ENCODE measurements at places on chromosomes 3 and 15. TPM values are rescaled to one million over a fixed set of nuclear protein-coding genes. Genes with fewer than 3 reads are reported as not detected.

NRG4 gene
- total RNA-seq = not detected

TGM5 gene
- total RNA-seq = not detected

CPN2 gene
- total RNA-seq = not detected

CCDC54 gene
- total RNA-seq = not detected

ANKUB1 gene
- not detected for total RNA-seq

LMCD1 gene
- total RNA-seq = 2.2 TPM

NLGN1 gene
- not detected for total RNA-seq

CLSTN2 gene
- not detected for total RNA-seq

CD96 gene
- total RNA-seq = 69.1 TPM

PPARG gene
- total RNA-seq = 0.53 TPM

C3orf85 gene
- total RNA-seq = not detected

DNAH12 gene
- not detected for total RNA-seq

C2CD4A gene
- total RNA-seq = 0.27 TPM

AGBL1 gene
- not detected for total RNA-seq

MYLK gene
- total RNA-seq = not detected

SLC7A14 gene
- not detected for total RNA-seq

IL5RA gene
- total RNA-seq = 0.38 TPM

HACD2 gene
- 33.7 TPM for total RNA-seq

ZIC4 gene
- total RNA-seq = not detected

GOLGA8S gene
- 0.11 TPM for total RNA-seq

ZNF654 gene
- 17.4 TPM for total RNA-seq

ARL14 gene
- not detected for total RNA-seq

SCAANT1 gene
- not detected for total RNA-seq

DNASE1L3 gene
- not detected for total RNA-seq
